ENCODE measurements at places on chromosomes 13 and 19. TPM values are rescaled to one million over a fixed set of nuclear protein-coding genes. Genes with fewer than 3 reads are reported as not detected.

GRCh38 chr13:58806401-58806800 lies 1174.9 kb downstream of the PCDH17 start:
- DNase-seq, result no peak

DNA sequence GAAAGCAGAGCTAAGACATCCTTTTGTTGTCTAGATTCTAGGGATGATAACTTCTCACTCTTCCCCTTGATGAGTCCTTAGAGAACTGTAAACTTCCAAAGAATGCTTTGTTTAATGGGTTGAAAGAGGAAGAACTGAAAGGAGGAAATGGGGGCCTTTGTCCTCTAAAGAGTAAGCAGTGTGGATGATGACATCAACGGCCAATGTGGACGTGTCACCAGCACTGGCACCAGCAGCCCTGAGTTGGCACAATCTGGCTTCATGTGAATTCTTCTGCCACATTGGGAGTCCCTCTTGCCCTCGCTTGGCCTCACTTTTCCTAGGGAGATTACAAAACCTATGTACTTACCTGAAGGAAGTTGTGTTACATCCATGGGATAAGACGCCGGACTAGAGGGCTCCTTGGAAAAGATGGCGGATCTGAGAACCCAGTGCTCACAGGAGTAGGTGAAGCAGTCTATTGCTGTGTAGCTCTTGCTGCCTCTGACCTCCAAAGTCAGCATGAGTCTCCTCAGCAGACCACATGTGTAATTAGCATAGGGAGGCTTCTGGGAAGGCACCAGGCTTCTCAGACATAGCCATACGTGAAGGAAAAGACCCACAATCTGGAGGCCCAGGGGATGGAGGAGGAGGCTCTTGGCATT lies 62.8 kb downstream of the RGCC start:
- DNase-seq, result no peak

GRCh38 chr13:68369739-68370138 lies 1139.6 kb upstream of the PCDH9 start:
- no peak for DNase-seq

Gene DCT
- not detected for total RNA-seq

Gene KMT2B
- 2.3 TPM for total RNA-seq

DNA sequence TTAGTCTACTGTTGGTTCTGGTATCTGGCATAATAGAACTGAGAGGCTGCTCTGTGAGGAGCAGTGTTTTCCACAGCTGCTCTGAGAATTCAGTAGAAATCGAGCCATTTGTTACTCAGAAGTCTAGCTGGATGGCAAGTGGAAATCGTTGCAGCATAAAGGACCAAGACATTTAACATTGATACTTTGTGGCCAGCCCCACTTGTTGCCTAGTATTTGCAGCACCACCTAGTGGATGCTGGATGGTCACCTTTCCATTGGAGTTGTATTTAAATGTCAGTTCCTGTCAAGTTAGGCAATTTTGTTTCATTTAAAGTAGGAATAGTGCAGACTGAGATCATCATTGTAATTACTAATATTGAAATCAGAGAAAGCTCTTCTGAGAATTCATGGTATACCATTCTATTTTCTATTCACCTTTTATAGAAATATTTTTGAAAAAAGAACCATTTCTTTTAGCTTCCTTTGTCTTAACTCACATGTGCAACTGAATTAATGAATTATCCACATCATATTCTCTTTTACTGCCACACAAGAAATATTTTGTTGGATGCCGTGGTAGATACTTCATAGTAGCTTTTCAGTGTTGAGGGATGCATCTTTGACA lies 64.6 kb downstream of the PDS5B start:
- peak; percentile 50 for DNase-seq

Gene SIX5
- total RNA-seq, result 4.0 TPM

Gene NOVA2
- 5.1 TPM for total RNA-seq

DNA sequence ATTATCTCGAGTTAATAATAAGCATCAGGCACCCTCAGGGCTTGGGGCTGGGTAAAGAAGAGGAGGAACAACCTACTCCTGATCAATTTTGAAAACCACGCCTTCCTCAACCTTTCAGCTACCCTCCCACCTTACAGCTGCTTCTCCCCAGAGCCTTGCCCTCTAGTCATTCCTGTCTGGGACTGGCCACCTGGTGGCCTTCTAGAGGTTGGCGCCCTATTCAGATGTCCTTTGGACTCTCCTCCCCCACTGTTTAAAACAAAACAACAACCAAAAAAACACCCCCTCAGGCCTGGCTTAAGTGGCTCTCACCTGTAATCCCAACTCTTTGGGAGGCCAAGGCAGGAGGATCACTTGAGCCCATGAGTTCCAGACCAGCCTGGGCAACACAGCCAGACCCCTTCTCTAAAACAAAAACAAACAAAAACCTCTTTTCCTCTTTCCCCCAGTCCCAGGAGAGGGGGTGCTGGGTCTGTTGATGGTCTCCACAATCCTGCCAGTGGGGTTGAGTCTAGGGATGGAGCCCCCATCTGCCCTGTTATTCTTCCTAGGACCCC lies 62.3 kb downstream of the CCDC70 start:
- DNase-seq, result no peak

DNA sequence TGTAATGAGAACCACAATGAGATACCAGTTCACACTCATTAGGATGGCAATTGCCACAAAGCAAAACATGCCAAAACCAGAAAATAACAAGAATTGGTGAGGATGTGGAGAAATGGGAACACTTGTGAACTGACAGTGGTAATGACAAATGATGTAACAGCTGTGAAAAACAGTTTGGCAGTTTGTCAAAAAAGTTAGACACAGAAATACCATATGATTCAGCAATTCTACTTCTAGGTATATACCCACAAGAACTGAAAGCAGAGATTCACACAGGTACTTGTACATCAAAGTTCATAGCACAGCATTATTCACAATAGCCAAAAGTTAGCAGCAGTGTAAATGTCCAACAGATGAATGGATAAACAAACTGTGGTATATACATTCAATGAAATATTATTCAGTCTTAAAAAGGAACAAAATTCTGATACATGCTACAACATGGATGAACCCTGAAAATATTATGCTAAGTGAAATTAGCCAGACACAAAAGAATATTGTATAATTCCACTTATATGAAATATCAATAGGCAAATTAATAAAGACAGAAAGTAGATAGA lies 96.5 kb downstream of the UGGT2 start:
- no peak for DNase-seq

All from dermis microvascular lymphatic vessel endothelial cell (primary cell).